SIG-M5 (cell line): ENCODE measurements at places on chromosomes 6 and 20.

DNA sequence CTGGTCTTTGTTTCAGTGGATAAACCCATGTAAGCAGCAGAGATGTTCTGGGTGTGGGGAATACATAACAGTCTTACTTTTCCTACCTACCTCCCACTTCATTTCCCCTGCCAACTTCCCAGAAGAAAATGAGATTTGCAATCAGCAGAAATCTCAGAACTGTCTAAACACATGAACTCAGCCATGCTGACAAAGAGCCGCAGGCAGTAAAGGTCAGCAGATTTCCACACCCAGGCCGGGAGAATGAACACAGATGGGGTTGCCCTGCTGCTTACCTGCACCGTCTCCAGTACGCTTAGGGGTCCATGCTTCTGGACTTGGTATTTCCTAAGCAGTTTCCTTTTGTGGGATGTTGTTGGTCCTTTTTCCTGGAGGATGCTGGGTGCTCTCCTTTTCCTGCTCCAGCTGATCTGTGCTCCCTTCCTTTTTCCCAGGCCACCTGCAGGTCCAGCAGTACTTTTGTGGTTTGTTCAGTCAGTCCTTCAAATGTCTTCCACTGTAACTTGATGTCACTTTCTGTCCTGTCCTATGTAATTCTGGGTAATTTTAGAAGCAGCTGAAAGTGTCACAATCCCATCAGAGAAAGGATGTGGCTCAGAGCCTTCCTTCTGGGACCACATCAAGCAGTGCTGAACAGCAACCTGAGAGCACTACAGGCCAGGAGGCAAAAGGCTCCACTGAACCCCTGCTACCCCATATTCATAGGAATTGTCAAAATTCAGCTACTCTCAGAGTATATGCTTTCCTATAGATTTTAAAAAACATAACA lies 129.0 kb downstream of the CEP57L1 start:
- no peak for DNase-seq

DNA sequence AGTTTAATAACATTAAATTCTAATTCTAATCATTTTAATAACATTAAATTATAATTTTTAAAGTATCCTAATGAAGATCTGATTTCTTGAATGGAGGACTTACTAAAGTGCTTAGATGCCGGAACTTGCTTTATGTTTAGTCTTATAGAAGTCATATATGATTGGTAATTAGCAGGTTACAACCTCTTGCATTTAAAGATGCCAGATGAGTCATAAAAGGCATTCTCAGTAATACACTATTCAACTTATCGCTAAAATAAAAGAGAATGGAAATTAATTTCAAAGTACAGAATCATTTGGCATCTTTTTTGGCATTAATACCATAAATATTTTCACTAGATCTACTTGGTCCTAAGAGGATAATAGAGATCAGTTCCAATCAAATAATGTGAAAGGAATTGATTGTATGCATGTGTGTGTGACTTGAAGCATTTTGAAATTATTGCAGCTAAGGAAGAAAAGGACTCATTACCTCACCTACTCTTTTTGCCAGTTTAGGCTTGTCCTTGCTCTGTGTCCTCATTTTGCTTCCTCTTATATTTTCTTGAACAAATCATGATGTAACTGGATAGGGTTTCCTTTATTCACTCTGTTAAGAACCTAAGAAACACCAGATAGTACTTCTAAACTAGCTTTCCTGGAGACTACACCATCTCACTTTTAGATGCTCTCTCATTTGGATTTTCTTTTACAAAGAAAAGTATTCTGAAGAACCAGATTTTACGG lies 2.7 kb downstream of the COL21A1 start:
- DNase-seq, result no peak

DNA sequence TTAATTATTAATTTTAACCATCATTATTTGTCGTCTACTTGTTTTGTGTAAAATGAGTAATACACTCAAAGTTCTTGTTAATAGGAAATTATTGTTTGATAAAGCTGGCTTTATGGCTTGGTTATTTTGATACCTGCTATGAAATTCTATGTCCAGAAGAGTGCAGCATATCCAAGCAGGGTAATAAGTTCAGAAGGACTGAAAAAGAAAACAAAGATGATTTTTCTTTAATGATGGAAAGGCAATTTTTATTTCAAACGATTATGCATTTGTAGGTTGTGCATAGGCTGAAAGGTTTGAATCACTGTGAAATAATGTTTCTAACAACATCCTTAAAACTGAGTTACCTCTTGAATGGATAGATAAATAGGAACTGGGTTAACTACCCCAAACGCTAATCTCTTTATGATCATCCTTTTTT lies 1.4 kb upstream of the MAN1A1 start:
- DNase-seq, result no peak

DNA sequence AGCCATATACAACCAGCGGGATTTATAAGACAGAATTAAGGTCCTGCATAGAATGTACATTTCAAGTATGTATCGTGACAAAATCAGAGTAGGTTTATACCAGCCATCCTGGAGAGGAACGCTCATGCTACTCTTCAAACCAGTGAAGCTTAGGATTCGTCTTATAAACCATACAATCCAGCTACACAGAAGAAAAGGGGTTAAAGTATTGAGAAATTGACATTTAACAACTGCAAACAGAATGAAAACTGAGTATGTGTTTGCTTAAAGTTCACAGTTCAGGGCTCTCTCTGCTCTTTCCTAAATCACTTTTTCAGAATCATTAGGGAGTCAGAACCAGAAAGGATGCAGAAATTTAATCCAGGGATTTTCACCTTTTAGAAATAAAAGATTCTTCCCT lies 17.9 kb downstream of the ADAT2 start:
- DNase-seq, result no peak

- no peak for DNase-seq
These were observed 60.2 kb downstream of the GCLC start for GRCh38 chr6:53484476-53485280.

- DNase-seq, result no peak
These were observed 790.1 kb upstream of the SLC35B3 start for GRCh38 chr6:9225441-9225871.

DNA sequence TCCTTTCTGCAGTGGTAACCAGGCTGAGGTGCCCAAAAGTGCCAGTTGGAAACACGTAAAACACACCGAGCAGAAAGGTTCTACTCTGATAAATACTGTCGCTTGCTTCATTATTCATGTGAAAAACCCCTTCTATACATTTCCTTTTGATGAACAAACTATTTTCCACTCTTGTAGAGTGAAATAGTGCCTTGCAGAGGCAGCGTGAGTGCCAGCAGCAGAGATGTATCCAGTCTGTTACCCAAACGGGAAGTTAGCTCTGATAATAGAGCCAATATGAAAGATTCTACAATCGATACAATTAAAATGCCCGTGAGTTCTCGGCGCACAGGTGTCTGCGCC lies 1.5 kb downstream of the ZBTB46 start:
- no peak for DNase-seq

- no peak for DNase-seq
These were observed 46.8 kb upstream of the BHLHE23 start for GRCh38 chr20:63053432-63054102.

DNA sequence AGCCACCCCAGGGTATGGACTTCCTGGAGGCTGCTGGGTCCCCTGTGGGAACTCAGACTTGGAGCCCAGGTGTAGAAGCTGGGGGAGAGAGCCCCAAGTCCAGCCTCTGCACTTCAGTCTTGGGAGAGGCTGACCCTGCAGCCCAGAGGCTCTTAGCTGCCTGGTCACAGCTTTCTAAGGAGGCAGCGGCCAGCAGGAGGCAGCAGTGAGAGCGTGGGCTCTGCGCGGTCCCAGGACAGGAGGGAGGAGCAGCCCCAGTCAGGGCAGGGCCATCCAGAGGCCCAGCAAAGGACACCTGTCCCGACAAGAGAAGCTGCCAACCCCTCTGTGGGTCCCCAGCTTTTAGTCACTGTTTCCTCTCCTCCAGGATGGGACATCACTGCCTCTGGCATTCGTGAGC lies 9.4 kb downstream of the TREML2 start:
- no peak for DNase-seq

GRCh38 chr6:21396313-21396712 lies 197.2 kb upstream of the SOX4 start:
- DNase-seq, result no peak

- no peak for DNase-seq
These were observed 446.0 kb downstream of the QKI start for GRCh38 chr6:163860287-163861081.
